ENCODE measurements at places on chromosomes 12 and 14. TPM values are rescaled to one million over a fixed set of nuclear protein-coding genes. Genes with fewer than 3 reads are reported as not detected.

The LRRC43 gene
- total RNA-seq: 10.7 TPM

The RNASE1 gene
- total RNA-seq: 511 TPM

The NRL gene
- 5.4 TPM for total RNA-seq

- DNase-seq: no peak
Measured at GRCh38 chr14:93301821-93302447, 30.9 kb downstream of the BTBD7 start.

The RTL1 gene
- 0.09 TPM for total RNA-seq

The BIN2 gene
- 22.9 TPM for total RNA-seq

GRCh38 chr12:121614872-121615467 lies 11.4 kb upstream of the ORAI1 start:
- no peak for DNase-seq

The ZDHHC22 gene
- total RNA-seq: not detected

All from lung (tissue), 17 donors.